Thoracic aorta (tissue), 2 donors: ENCODE measurements at places on chromosomes 3 and 15.

- no peak for DNase-seq
Measured at GRCh38 chr3:129211345-129211744, 27.6 kb upstream of the CNBP start.

GRCh38 chr3:28972921-28973320, 307.9 kb upstream of the RBMS3 start:
- DNase-seq, result no peak

GRCh38 chr3:126133606-126134005, 46.8 kb downstream of the ALDH1L1 start:
- DNase-seq, result no peak

GRCh38 chr3:150409512-150410310, 1.6 kb downstream of the TSC22D2 start:
- DNase-seq, result peak; percentile 42
